ENCODE measurements at places on chromosomes 5 and 9.

DNA sequence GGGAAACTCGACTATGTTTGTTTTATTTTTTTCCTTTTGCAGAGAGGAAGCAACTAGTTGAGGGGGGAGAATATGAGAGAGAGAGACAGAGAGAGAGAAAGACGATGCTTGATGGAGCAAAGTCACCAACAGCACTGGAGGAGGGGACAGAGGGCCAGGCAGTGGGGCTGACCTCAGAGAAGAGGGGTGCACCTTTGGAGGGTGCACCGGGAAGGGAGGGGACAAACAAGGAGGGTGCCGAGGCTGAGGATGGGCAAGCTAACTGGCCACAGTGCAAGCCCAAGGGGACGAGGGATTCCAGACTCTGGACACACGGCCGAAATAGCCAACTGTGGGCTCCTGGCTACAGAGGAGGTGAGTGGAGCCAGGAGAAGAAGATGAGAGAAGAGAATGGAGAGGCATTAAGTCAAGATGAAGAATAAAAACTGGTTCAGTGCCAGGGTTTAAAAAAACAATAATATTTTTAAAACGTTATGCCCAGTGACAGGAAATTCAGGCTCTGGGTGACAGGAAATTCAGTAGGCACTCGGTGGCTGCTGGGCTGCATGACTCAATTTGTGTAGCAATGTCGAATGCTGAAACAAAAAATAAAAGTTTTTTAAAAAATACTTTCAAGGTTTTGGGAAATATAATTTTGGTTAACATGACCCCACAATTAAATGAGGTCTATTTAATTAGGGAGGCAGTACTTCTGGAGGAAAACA is 13.3 kb upstream of the GLRX start:
- H3K4me1 ChIP-seq: peaks cover 51% of the 10 kb centered on the region
- H3K27ac ChIP-seq: peak overlapping the region; percentile 54
- H3K27me3 ChIP-seq: no peaks in the 10 kb centered on the region
- no peaks in the 10 kb centered on the region for H3K36me3 ChIP-seq
- H3K4me3 ChIP-seq: peak overlapping the region; percentile 75
- no peak for DNase-seq

GRCh38 chr5:123035360-123035917 is 1.1 kb downstream of the PPIC start:
- H3K4me1 ChIP-seq: peaks cover 30% of the 10 kb centered on the region
- peak overlapping the region; percentile 88 for H3K4me3 ChIP-seq
- peak; percentile 39 for DNase-seq
- H3K36me3 ChIP-seq: no peaks in the 10 kb centered on the region
- no peaks in the 10 kb centered on the region for H3K27me3 ChIP-seq
- peak overlapping the region; percentile 52 for H3K27ac ChIP-seq

- H3K4me3 ChIP-seq: peak overlapping the region; percentile 53
- H3K4me1 ChIP-seq: peaks cover 17% of the 10 kb centered on the region
- H3K27ac ChIP-seq: peak overlapping the region; percentile 63
- H3K36me3 ChIP-seq: peaks cover 5% of the 10 kb centered on the region
Measured at GRCh38 chr5:139131062-139131461, 67.1 kb downstream of the SIL1 start.

DNA sequence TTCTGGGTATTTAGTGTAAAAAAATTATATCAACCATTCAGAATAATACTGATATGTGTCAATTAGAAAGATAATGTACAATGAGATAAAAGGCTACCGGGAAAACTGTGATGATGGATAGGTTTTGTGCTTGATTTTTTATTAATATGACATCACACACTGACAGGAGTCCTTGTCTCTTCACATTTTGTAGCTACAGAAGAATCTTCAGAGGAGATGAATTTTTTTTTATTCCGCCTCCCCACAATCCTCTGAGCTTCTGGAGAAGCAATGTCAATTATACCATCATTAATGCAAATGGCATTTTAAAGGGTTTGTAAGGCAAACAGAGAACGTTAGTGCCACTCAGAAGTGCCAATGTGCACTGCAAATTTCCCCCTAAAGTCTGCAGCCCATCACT is 131.7 kb upstream of the CCNG1 start:
- H3K27ac ChIP-seq: no peak overlapping the region
- no peaks in the 10 kb centered on the region for H3K27me3 ChIP-seq
- no peaks in the 10 kb centered on the region for H3K36me3 ChIP-seq
- no peak for DNase-seq

GRCh38 chr5:85077581-85077980 is 692.9 kb upstream of the EDIL3 start:
- no peak overlapping the region for H3K4me3 ChIP-seq
- H3K27ac ChIP-seq: no peak overlapping the region
- H3K27me3 ChIP-seq: no peaks in the 10 kb centered on the region
- H3K4me1 ChIP-seq: no peaks in the 10 kb centered on the region

DNA sequence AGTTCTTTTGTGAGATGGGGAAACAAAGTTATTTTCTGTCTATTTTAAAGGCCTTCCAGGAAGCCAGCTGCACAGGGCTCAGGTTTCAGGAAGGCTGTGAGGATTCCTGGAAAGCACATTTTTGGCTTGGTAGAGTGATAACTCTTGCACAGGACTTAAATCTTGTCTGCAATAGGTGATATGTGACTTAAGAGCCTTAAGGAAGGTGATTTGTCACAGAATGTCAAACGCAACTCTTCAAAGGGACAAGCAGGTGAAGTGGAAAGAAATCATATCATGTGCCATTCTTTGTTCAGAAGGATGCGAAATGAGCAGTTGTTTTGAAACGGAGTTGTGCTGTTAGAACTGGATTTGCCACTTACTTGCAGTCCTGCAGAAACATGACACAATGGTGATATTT is 459.3 kb downstream of the MAT2B start:
- no peak overlapping the region for H3K27ac ChIP-seq
- H3K4me3 ChIP-seq: no peak overlapping the region
- H3K27me3 ChIP-seq: peaks cover 3% of the 10 kb centered on the region
- no peaks in the 10 kb centered on the region for H3K36me3 ChIP-seq

- H3K27ac ChIP-seq: no peak overlapping the region
- H3K4me3 ChIP-seq: no peak overlapping the region
- H3K4me1 ChIP-seq: peaks cover 35% of the 10 kb centered on the region
- H3K36me3 ChIP-seq: no peaks in the 10 kb centered on the region
- H3K27me3 ChIP-seq: peaks cover 2% of the 10 kb centered on the region
- DNase-seq: no peak
Measured at GRCh38 chr5:96506376-96506775, 73.3 kb upstream of the PCSK1 start.

GRCh38 chr9:73347720-73348119 is 196.1 kb downstream of the ANXA1 start:
- no peaks in the 10 kb centered on the region for H3K27me3 ChIP-seq
- no peaks in the 10 kb centered on the region for H3K4me1 ChIP-seq
- H3K27ac ChIP-seq: no peak overlapping the region

DNA sequence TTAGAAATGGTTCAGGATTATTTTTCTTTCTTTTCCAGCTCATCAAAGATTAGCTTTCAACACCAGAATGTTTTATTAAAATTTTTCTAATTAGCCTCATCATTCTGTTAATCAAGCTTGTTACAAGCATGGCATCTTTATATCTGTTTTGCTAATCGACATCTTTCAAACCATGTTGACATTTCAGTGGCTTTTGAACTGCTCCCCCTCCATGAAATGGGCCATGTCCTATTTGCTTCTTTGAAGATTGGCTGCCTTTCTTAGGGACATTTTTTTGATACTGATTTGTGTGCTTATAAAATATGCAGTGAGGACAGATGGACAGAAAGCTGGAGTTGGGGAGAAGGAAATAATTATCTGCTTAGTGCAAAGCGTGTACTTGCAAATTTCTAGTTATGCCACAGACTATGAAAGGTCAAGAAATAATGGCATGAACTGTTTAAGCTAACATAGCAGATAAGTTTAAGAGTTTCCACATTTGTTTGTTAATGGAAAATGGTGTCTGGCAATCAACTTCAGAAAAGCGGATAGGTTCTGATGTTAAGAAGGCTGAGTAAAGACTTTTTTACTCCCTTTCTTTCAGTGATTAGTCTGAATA is 27.5 kb downstream of the BTF3 start:
- H3K27me3 ChIP-seq: peaks cover 7% of the 10 kb centered on the region
- H3K27ac ChIP-seq: no peak overlapping the region
- H3K4me3 ChIP-seq: no peak overlapping the region
- no peaks in the 10 kb centered on the region for H3K36me3 ChIP-seq

- no peaks in the 10 kb centered on the region for H3K36me3 ChIP-seq
- H3K27me3 ChIP-seq: no peaks in the 10 kb centered on the region
- no peak for DNase-seq
Measured at GRCh38 chr9:16575142-16575985, 295.1 kb downstream of the BNC2 start.

GRCh38 chr5:54581831-54582548 is 64.4 kb downstream of the SNX18 start:
- peaks cover 5% of the 10 kb centered on the region for H3K27me3 ChIP-seq
- H3K36me3 ChIP-seq: 0 out of 2 replicates have a peak, but pooled peaks cover 5% of the 10 kb centered on the region
- H3K4me1 ChIP-seq: peaks cover 23% of the 10 kb centered on the region

GRCh38 chr5:98968056-98968564 is 39.3 kb upstream of the CHD1 start:
- H3K4me1 ChIP-seq: peaks cover 8% of the 10 kb centered on the region
- H3K36me3 ChIP-seq: no peaks in the 10 kb centered on the region
- no peak overlapping the region for H3K27ac ChIP-seq
- DNase-seq: no peak
- H3K27me3 ChIP-seq: peaks cover 2% of the 10 kb centered on the region

- H3K4me3 ChIP-seq: no peak overlapping the region
- H3K4me1 ChIP-seq: no peaks in the 10 kb centered on the region
- H3K27me3 ChIP-seq: no peaks in the 10 kb centered on the region
- DNase-seq: no peak
Measured at GRCh38 chr5:44987026-44987425, 178.3 kb downstream of the MRPS30 start.

GRCh38 chr5:137415231-137415681 is 83.9 kb downstream of the SPOCK1 start:
- H3K36me3 ChIP-seq: no peaks in the 10 kb centered on the region
- H3K4me3 ChIP-seq: peak overlapping the region; percentile 70
- no peaks in the 10 kb centered on the region for H3K27me3 ChIP-seq
- H3K27ac ChIP-seq: peak overlapping the region; percentile 88

GRCh38 chr9:80946496-80947170 is 742.7 kb downstream of the TLE1 start:
- H3K4me1 ChIP-seq: no peaks in the 10 kb centered on the region
- no peak overlapping the region for H3K27ac ChIP-seq

GRCh38 chr9:135939351-135940265 is 21.6 kb downstream of the UBAC1 start:
- no peaks in the 10 kb centered on the region for H3K4me1 ChIP-seq
- H3K27me3 ChIP-seq: no peaks in the 10 kb centered on the region
- no peak overlapping the region for H3K27ac ChIP-seq
- H3K36me3 ChIP-seq: peaks cover 32% of the 10 kb centered on the region
- no peak overlapping the region for H3K4me3 ChIP-seq
- DNase-seq: no peak

- H3K36me3 ChIP-seq: no peaks in the 10 kb centered on the region
- DNase-seq: no peak
- no peak overlapping the region for H3K27ac ChIP-seq
- no peak overlapping the region for H3K4me3 ChIP-seq
- H3K4me1 ChIP-seq: peaks cover 18% of the 10 kb centered on the region
Measured at GRCh38 chr5:91302305-91302704, 80.8 kb downstream of the ARRDC3 start.

- no peak overlapping the region for H3K4me3 ChIP-seq
- H3K27ac ChIP-seq: no peak overlapping the region
- no peaks in the 10 kb centered on the region for H3K4me1 ChIP-seq
- no peaks in the 10 kb centered on the region for H3K27me3 ChIP-seq
- peak; percentile 16 for DNase-seq
Measured at GRCh38 chr5:174935854-174936474, 211.6 kb downstream of the MSX2 start.

GRCh38 chr9:127059765-127060361 is 62.6 kb downstream of the ANGPTL2 start:
- DNase-seq: no peak
- H3K4me3 ChIP-seq: no peak overlapping the region
- H3K4me1 ChIP-seq: peaks cover 15% of the 10 kb centered on the region
- no peak overlapping the region for H3K27ac ChIP-seq

GRCh38 chr5:180093651-180094382 is 22.3 kb upstream of the RNF130 start:
- no peak overlapping the region for H3K27ac ChIP-seq
- H3K4me3 ChIP-seq: no peak overlapping the region
- no peak for DNase-seq
- no peaks in the 10 kb centered on the region for H3K4me1 ChIP-seq
- H3K36me3 ChIP-seq: peaks cover 6% of the 10 kb centered on the region
- peaks cover 4% of the 10 kb centered on the region for H3K27me3 ChIP-seq

- H3K27ac ChIP-seq: no peak overlapping the region
- no peaks in the 10 kb centered on the region for H3K4me1 ChIP-seq
- no peak for DNase-seq
- no peaks in the 10 kb centered on the region for H3K36me3 ChIP-seq
Measured at GRCh38 chr9:112917047-112917986, 26.6 kb upstream of the SLC46A2 start.

DNA sequence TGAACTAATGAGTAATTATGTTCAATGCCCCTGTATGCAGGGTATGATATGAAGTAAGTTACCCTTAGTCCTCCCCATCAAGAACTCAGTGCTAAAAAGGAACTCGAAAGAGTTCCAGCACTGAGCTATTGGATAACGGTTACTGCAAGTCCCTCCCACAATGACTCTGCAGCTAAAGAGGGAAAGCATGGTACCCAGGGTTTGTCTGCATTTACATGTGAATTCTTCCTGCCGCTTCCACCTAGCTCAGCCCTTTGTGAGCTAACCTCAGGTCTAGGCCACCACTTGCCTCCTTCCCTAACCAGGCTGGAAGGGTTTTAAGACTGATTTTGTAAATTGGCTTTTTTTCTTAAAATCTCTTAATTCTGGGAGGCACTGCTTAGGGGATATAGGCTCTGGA is 376.8 kb downstream of the EBF1 start:
- H3K36me3 ChIP-seq: no peaks in the 10 kb centered on the region
- no peaks in the 10 kb centered on the region for H3K27me3 ChIP-seq
- H3K4me1 ChIP-seq: 0 out of 2 replicates have a peak, but pooled peaks cover 5% of the 10 kb centered on the region
- no peak for DNase-seq
- H3K4me3 ChIP-seq: no peak overlapping the region

GRCh38 chr5:83035373-83036100 is 41.7 kb downstream of the TMEM167A start:
- no peaks in the 10 kb centered on the region for H3K36me3 ChIP-seq
- H3K4me3 ChIP-seq: no peak overlapping the region
- H3K27ac ChIP-seq: no peak overlapping the region

GRCh38 chr5:101067429-101067828 is 164.3 kb upstream of the ST8SIA4 start:
- H3K36me3 ChIP-seq: no peaks in the 10 kb centered on the region
- DNase-seq: no peak
- no peak overlapping the region for H3K27ac ChIP-seq
- H3K27me3 ChIP-seq: no peaks in the 10 kb centered on the region
- H3K4me1 ChIP-seq: no peaks in the 10 kb centered on the region
- no peak overlapping the region for H3K4me3 ChIP-seq

DNA sequence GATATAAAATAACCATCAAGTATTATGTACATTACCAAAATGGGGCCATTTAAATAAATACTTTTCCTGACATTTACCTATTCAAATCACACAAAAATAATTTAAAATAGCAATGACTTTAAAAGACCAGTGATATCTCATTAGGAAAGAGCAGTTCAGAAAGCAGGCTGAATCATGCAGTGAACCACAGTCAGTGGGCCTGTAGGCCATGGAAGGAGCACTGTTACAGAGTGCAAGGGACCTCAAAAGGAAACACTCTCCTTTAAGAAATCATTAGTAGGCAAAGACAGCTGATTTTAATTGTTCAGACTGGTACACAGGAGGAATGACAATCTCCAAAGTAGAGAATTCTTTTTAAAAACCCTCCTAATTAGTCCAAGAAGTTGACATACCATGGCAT is 283.5 kb upstream of the EFNA5 start:
- H3K4me3 ChIP-seq: no peak overlapping the region
- H3K27ac ChIP-seq: no peak overlapping the region
- no peaks in the 10 kb centered on the region for H3K27me3 ChIP-seq

Measured in HFFc6 (cell line).